Sigmoid colon (tissue), 7 donors: ENCODE measurements at places on chromosomes 13 and 19. TPM values are rescaled to one million over a fixed set of nuclear protein-coding genes. Genes with fewer than 3 reads are reported as not detected.

ISYNA1 gene
- total RNA-seq: 12.8 TPM

APOE gene
- 188 TPM for total RNA-seq

CGB3 gene
- total RNA-seq: not detected

GPR183 gene
- total RNA-seq: 34.8 TPM

DENND1C gene
- not detected for total RNA-seq

ATXN8OS gene
- not detected for total RNA-seq

ZNF284 gene
- 1.8 TPM for total RNA-seq

LHB gene
- not detected for total RNA-seq

CEACAM8 gene
- not detected for total RNA-seq

ZC3H4 gene
- 20.4 TPM for total RNA-seq

CDC42EP5 gene
- total RNA-seq: 12.1 TPM

CGB1 gene
- total RNA-seq: not detected

LILRB2 gene
- 5.0 TPM for total RNA-seq

REEP6 gene
- 0.33 TPM for total RNA-seq

ZNF835 gene
- 14.3 TPM for total RNA-seq

PAN3 gene
- total RNA-seq: 40.8 TPM

TMEM59L gene
- 5.4 TPM for total RNA-seq

KANK3 gene
- 6.5 TPM for total RNA-seq

FCAR gene
- not detected for total RNA-seq

PLK5 gene
- total RNA-seq: not detected

TEX29 gene
- 1.5 TPM for total RNA-seq

CATSPERD gene
- not detected for total RNA-seq
